ENCODE measurements at places on chromosomes 6 and 20.

DNA sequence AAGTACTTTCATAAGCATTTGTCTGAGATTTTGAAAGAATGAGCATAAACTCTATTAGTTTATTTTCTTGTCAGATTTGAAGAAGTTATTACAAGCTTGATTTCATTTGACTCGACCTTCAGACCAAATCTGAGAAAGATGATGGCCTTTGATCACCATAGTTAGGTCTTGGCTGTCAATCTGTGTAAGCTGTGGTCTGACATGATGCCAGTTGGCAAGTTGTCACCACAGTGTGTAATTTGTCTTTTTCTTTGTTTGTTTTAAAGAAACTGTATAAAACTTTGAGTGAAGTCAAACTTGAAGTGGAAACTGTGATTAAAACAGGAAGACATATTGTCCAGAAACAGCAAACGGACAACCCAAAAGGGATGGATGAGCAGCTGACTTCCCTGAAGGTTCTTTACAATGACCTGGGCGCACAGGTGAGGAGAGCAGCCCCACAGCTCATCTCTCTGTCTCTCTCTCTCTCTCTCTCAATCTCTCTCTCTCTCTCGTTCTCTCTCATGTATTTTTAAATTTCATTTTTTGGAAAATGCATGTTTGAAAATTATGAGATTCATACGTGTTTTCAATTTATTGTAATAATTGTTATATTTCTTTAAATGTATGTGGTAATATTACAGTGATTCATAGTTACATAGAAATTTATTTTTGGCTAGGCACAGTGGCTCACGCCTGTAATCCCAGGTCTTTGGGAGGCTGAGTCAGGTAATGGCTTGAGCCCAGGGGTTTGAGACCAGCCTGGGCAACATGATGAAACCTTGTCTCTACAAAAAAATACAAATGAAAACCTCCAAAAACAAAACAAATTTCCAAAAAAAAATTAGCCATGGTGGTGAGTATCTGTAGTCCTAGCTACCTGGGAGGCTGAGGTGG is 208.1 kb downstream of the UTRN start:
- no peak for DNase-seq

DNA sequence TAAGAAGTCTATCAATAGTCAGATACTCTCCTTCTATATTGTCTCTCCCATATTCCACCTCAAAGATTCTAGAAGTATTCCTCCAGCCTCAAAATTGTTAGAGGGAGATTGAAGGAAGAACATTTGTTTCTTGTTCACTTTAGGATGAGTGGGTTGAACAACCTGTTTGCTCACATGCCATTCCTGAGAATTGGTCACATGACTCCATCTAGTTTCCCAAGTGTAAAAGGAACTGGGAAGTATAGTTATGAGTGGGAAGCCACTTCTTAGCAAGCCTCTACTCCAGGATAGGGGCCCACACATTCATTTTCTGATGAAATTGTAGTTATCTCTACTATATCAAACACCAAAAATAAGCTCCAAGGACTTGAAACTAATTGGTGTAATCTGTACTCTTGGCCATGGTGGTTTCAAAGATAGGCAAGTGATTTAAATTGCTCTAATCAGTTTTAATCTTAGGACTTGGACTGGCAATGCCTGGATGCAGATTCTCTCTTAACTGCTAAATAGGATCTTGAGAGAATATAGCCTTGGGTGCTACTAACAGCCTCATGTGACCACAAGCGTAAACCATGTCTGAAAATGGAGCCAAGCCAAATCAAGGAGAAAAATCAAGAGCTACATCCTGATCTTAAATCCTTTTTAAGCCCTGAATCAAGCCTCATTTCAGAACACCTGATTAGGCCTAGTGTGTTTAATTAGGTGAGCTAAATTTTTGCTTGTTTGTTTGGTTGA is 758.7 kb upstream of the MAN1A1 start:
- DNase-seq, result no peak

- DNase-seq, result no peak
These were observed 545 bp downstream of the ACTR5 start for GRCh38 chr20:38748861-38749149.

DNA sequence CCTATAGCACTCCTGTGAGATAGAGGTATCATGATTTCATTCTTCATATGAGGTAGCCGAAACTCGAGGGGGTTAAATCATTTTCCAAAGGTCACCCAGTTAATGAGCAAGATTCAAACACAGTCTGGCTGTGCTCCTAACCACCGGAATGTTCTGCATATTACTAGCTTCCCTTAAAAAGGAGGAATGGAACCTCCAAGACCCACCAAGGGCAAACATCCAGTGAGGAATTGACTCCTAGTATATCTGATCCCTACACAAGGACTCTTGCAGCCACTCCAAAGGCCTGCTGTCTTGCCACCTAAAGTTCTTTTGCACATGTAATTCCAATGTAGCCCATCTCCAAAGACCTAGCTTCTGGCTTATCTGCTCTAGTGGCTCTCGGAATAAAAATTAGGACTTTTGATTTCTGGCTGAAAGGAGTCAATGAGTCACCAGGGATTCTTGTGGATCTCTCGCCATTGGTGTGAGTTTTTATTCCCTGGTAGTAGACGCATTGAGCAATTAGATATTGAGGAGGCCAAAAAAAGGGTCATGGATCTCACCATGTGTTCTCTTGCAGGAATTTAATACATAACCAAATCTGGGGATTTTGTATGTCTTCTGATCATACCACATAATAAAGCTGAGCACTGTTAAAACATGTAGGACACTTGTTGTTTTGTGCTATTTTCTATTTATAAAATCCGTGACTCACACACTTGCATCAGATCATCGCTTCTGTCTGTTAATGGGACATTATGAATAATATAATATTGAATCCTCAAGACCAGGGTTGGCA is 9.1 kb downstream of the BCAS1 start:
- no peak for DNase-seq

DNA sequence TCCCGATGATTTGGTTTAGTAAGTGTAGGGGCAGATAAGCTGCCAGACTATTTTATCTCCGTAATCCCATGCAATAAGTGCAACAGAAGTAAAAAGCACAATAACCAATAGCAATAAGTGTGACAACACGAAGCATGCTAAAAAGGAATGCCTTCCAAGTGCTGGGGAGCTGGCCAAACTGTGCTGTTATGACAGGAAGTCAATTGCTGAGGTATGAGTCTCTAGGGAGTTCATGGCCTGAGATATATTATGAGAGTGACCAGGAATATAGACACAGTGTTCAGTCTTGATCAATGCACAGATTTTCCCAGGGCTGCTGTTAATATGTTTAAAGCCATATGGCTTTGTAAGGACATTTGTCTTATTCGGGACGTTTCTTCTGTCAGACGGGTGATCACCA is 10.5 kb upstream of the ANGPT4 start:
- DNase-seq, result no peak

DNA sequence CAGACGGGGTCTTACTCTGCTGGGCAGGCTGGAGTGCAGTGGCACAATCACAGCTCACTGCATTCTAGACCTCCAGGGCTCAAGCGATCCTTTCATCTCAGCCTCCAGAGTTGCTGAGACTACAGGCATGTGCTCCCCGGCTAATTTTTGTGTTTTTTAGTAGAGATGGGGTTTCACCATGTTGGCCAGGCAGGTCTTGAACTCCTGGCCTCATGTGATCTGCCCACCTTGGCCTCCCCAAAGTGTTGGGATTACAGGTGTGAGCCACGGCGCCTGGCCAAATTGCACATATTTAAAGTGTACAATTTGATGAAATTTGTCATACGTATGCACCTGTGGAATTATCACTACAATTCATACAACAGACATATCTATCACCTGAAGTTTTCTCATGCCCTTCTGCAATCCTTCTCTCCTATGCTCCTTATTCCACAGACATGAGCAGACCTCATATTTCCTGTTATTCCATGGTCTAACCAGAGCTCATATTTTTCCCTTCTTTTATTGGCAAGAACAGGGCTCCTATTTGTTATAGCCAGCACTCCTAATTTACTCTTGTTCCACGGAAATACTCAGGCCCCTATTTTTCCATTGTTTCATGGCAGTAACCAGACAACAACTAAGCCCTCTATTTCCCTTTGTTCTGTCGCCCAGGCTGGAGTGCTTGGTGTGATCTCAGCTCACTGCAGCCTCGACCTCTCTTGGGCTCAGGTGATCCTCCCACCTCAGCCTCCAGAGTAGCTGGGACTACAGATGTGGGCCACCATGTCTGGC is 2.2 kb upstream of the CSTL1 start:
- DNase-seq, result no peak

DNA sequence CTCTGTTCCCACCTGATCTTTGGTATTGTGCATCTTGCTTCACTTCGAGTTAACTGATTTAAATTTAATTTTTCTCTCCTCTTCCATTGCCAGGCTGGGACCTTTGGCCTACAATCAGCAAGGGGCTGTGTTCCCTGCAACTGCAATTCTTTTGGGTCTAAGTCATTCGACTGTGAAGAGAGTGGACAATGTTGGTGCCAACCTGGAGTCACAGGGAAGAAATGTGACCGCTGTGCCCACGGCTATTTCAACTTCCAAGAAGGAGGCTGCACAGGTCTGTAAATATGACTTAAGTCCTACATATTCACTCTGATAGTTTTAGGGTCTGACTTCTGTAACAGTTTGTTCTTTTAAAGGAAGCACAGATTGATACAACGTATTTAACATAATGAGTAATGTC is 412.4 kb downstream of the ARHGAP18 start:
- no peak for DNase-seq

Data from NCI-H1092 (cell line).